ENCODE measurements at places on chromosomes 7 and 10.
A peak's percentile ranks its signal among the peaks of the same experiment; 100 is the strongest.

DNA sequence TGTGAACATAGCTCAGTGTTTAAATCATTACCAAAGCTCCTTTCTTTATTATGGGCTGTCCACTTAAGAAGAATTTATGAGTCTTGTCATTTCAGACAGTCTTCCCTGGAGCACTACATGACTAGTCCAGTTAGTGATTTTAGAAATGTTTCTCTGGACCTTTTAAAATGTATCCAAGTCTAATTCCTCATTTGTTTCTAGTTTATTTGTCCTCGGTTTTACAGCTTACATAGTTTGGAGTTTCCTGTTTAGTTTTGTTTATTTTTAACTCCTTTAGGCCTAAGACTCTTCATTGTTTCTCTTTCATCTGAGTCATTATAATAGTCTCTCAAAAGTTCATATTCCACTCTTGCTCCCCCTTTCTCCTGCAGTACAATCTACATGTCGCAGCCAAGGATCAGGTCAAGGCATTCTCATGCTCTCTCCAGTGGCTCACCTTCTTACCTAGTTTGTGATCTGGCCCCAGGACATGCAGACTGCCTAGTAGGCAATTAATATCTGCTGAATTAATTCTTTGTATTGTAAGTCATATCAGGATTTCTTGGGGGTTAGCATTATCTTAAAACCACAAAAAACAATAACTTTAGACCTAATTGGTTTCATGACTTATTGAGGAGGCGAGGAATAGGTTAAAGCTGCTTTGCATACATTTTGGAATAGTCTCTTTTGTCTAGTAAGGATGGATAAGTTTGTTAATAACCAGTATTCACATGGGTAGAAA is 93.8 kb downstream of the MAPK8 start:
- peak; percentile 48 for DNase-seq

GRCh38 chr7:50594734-50595485 is 29.7 kb upstream of the DDC start:
- no peak for DNase-seq

DNA sequence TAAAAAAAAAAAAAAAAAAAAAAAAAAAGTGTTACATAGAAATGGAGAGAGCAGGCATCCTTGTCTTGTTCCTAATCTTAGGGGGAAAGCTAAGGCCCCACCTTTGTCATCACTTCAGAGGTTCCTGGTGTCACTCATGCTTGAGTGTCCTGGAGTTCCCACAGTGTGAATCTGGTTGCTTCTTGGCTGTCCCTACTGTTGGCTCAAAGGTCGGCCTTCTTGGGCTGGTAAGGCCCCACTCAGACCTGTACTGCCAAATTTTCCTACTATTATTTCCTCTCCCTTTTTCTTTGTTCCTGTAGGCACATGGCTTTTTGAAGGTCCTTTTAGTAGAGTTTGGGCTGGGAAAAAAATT is 21.5 kb downstream of the OPTN start:
- DNase-seq: no peak

- DNase-seq: no peak
These were observed 102.1 kb upstream of the ZNF746 start for GRCh38 chr7:149599636-149600206.

DNA sequence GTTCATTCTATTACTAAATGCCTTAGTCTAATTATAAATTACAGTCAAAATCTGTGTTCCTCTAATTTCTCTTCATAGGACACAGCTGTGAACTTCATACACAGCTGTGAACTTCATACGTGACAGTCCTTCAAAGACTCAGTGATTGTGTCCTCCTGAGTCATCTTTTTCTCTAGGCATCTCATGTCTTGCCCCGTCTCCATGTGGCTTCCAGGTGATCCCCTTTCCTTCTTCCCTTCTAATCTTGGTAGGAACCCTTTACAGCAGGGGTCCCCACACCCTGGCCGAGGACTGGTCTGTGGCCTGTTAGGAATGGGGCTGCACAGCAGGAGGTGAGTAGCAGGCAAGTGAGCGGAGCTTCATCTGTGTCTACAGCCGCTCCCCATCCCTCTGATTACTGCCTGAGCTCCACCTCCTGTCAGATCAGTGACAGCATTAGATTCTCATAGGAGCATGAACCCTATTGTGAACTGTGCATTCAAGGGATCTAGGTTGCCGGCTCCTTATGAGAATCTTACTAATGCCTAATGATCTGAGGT is 14.0 kb upstream of the EIF5AL1 start:
- no peak for DNase-seq

- no peak for DNase-seq
These were observed 1.8 kb upstream of the ATG9B start for GRCh38 chr7:151025924-151026671.

GRCh38 chr10:32889631-32890212 is 68.3 kb downstream of the ITGB1 start:
- DNase-seq: no peak

- DNase-seq: no peak
These were observed 124.9 kb downstream of the CYP26A1 start for GRCh38 chr10:93198401-93199131.

- no peak for DNase-seq
These were observed 44.4 kb downstream of the SYPL1 start for GRCh38 chr7:106067678-106068077.

DNA sequence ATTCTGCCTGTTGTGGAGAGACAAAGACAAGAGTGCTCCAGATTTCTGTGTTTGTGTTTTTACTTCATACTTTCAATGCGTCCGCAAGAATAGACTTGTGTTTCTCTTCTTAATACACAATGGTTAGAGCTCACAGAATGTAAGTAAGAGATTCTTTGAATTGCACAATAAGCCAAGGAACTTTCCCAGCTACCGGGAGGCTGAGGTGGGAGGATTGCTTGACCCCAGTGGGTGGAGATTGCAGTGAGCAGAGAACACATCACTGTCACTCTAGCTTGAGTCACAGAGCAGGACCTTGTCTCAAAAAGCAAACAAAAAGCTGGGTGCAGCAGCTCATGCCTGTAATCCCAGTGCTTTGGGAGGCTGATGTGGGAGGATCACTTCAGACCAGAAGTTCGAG is 250.7 kb upstream of the MYO3A start:
- no peak for DNase-seq

DNA sequence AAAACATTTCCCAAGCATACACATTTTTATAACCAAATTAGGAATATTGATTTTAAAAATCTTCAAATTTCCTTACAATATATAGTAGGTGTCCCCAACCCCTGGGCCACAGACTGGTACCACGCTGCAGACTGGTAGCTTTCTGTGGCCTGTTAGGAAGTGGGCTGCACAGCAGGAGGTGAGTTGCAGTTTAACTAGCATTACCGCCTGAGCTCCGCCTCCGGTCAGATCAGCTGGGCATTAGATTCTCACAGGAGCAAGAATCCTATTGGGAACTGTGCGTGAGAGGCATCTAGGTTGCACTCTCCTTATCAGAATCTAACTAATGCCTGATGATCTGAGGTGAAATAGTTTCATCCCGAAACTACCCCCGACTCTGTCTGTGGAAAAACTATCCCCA is 62.1 kb downstream of the ZWINT start:
- DNase-seq: no peak

DNA sequence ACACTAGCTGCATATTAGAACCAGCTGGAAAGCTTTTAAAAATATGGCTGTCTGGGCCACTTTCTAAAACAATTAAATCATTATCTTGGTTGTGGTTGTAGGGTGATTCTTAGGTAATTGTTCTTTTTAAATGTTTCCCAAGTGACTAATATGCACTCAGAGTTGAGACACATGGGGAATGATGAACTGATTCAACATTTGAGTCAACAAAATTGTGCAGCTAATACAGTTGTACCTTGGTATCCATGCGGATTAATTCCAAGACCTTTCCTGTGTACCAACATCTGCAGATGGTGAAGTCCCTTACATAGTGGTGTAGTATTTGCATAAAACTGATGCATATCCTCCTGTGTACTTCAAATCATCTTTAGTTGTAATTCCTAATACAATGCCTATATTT is 242.2 kb downstream of the ATRNL1 start:
- DNase-seq: no peak

DNA sequence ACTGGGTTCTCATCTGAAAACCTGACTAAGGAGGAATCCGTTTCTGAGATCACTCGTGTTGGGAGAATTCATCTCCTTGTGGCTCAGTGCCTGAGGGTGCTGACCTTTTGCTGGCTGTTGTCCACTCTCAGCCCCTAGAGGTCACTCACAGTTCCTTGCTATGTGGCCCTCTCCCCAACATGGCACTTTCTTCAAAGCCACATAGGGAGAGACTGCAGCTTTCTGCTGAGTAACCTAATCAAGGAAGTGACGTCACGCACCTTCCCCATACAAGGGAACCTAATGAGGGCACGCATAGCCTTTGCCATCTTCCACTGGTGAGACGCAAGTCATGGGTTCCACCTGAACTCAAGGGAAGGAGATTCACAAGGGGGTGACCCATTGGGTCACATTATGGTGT is 23.2 kb downstream of the STEAP1B start:
- DNase-seq: no peak

GRCh38 chr7:133501771-133502170 is 248.9 kb downstream of the EXOC4 start:
- no peak for DNase-seq

DNA sequence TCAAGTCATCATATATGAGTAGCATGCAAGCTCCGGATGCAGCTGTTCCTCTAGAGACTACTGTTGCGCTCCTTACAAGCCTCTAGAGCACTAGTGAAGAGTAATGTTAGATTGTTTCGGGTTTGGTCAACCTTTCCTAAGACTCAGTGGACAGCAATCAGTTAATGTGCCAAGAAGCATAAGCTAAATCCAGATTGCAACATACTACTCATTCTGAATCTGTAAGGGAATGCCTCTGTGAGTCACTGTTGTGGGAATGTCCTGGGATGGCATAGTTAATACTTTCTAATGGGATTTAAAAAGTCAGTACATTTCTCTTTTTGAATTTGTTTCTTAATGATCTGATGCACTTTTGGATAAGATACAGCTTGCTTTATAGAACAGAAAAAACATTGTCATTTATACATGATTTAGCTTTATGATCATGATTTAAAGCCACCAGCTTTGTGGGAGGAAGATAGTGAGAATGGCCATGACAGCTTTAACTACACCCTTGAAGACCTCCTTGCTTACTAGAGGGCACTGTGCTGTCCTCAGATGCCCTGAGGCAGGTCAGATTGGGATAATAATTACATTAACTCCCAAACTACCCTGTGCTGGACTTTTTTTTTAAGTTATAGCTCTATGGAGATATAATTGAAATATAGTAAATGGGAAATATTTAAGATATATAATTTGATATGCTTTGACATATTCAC is 138.4 kb downstream of the SDK1 start:
- peak; percentile 4 for DNase-seq

- DNase-seq: no peak
These were observed 52.2 kb downstream of the GPAM start for GRCh38 chr10:112131346-112131745.

- no peak for DNase-seq
These were observed 122.8 kb downstream of the THSD7A start for GRCh38 chr7:11709196-11709595.
